ENCODE measurements at places on chromosomes 7 and 10. TPM values are rescaled to one million over a fixed set of nuclear protein-coding genes. Genes with fewer than 3 reads are reported as not detected.

The TMEM26 gene
- 0.07 TPM for total RNA-seq

The LUC7L2 gene
- total RNA-seq = 77.9 TPM

The ICA1 gene
- 45.6 TPM for total RNA-seq

The AKR1D1 gene
- total RNA-seq = not detected

The NKX2-3 gene
- 2.4 TPM for total RNA-seq

The KCND2 gene
- total RNA-seq = not detected

The PPP3CB gene
- total RNA-seq = 30.5 TPM

The ZPBP gene
- not detected for total RNA-seq

The TMEM196 gene
- total RNA-seq = not detected

The BICC1 gene
- 3.9 TPM for total RNA-seq

The TMEM270 gene
- not detected for total RNA-seq

The ZNF786 gene
- 6.3 TPM for total RNA-seq

The LEP gene
- total RNA-seq = not detected

The IL2RA gene
- total RNA-seq = not detected

The CD36 gene
- total RNA-seq = under 0.01 TPM

The TRIM4 gene
- 28.4 TPM for total RNA-seq

The SPDYE6 gene
- total RNA-seq = not detected

The SPDYE2B gene
- total RNA-seq = not detected

The DBNL gene
- 93.8 TPM for total RNA-seq

The GARS1 gene
- total RNA-seq = 213 TPM

The ZP3 gene
- total RNA-seq = 0.53 TPM

The CCDC172 gene
- not detected for total RNA-seq

The GTF2IRD1 gene
- total RNA-seq = 5.6 TPM

The FMC1 gene
- total RNA-seq = 8.3 TPM

The VSIR gene
- total RNA-seq = 12.6 TPM

The NEUROG3 gene
- not detected for total RNA-seq

The WNT8B gene
- total RNA-seq = not detected

The MMRN2 gene
- 261 TPM for total RNA-seq

The PDZD8 gene
- 40.7 TPM for total RNA-seq

The ARL4A gene
- 43.6 TPM for total RNA-seq

The GPC2 gene
- 3.9 TPM for total RNA-seq

The CLRN3 gene
- not detected for total RNA-seq

The HOXA2 gene
- 2.2 TPM for total RNA-seq

The GET4 gene
- total RNA-seq = 26.5 TPM

The ARL3 gene
- 6.1 TPM for total RNA-seq

The PAPOLB gene
- total RNA-seq = 0.27 TPM

The NANOS1 gene
- total RNA-seq = 0.27 TPM

The MUC12 gene
- not detected for total RNA-seq

The MRLN gene
- total RNA-seq = not detected

The VCL gene
- total RNA-seq = 261 TPM

The SORCS3 gene
- total RNA-seq = not detected

The CDNF gene
- total RNA-seq = 0.65 TPM

The HYAL4 gene
- total RNA-seq = not detected

The LMTK2 gene
- total RNA-seq = 18.0 TPM

The EN2 gene
- not detected for total RNA-seq

The TMEM178B gene
- not detected for total RNA-seq
